Left hindlimb (tissue), 1 donor: ENCODE measurements at places on chromosomes 12 and 14.

GRCh38 chr12:59066445-59066844, 146.1 kb upstream of the LRIG3 start:
- DNase-seq = no peak

- no peak for DNase-seq
Observed at GRCh38 chr12:5705791-5706190, 239.3 kb downstream of the ANO2 start.

GRCh38 chr12:69509904-69510827, 40.0 kb downstream of the FRS2 start:
- no peak for DNase-seq

DNA sequence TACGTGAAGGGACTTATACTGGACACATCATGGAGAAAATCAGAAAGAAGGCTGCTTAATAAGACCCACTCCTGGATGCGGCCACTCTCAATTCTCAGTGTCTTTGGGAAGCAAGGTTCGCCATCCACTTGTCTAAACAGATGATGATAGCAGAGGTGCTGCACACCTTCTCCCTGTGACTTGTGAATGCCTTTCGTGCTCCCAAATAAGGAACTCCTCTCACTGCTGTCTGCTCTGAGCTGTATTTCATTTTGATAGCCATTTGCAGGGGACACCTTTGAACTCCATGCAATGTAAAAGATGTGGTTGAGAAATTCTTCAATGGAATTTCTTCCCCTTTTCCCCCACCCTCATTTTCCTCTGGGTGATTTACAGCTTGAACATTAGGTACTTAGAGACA, 11.6 kb downstream of the RMST start:
- DNase-seq = no peak

DNA sequence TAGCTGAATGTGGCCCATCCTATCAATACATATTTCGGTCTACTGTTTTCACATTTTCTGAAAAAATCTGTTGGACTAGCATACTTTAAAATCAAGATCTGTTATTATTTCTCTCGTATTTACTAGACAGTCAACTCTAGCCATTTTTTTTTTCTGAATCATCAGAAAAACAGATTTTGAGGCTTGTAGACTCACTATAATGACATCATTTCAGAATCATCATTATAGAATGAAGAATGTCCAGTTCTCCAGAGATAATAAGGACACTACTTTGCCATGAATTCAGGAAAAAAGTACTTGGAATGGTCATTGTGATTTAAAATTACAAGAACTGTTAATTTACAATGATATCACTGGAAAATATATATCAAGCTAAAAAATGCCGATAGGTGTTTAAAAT, 589.8 kb downstream of the KCNH5 start:
- DNase-seq = no peak

GRCh38 chr14:75303381-75303789, 24.8 kb downstream of the FOS start:
- DNase-seq = no peak

DNA sequence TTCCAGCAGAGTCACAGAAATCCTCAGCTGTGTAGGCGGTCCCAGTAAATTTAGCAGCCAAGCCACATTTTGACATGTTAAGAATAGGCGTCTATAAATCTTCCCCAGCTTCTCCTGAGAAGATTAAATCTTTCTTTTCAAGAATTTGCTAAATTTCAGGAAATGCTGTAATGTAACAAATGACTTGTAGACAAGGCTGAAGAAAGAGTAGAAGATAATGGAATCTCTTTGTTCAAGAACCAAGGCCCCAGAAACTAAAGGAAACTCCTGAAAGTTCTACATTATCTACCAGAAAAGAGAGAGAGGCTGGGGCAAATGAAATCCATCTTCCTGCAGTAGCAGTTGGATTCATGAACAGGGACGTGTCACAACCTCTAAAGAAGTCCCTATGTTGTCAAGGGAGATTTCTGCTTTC, 760.3 kb downstream of the NOVA1 start:
- DNase-seq = no peak

- no peak for DNase-seq
Observed at GRCh38 chr12:131290255-131290959, 336.7 kb downstream of the ADGRD1 start.

DNA sequence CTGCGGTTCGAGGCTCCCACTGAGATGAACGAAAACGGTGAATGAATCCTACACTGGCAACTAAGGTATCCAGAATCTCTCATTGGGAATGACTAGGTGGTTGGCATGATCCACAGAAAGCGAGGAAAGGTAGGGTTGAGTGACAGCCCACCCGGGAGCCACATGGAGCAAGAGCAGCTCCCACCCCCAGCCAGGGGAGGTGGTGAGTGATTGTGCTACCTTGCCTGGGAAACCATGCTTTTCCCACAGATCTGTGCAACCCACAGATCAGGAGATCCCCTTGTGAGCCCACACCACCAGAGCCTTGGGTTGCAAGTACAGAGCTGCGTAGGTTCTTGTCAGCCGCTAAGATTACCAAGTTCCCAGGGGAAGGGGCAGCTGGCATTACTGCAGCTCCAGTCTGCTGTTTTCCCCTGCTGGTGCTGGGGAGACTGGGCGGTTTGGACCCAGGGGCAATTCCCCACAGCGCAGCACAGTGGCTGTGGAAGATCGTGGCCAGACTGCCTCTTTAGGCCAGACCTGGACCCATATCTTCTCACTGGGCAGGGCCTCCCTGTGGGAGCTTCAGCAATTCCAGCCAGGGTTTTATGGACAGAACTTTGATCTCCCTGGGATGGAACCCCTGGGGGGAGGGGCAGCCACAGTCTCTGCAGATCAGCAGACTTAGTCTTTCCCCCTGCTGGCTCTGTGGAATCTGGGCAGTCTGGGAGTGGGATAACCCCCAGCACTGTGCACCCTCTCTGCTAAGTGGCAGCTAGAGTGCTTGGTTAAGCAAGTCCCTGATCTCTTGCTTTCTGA, 44.6 kb upstream of the PPP4R3A start:
- DNase-seq = no peak

DNA sequence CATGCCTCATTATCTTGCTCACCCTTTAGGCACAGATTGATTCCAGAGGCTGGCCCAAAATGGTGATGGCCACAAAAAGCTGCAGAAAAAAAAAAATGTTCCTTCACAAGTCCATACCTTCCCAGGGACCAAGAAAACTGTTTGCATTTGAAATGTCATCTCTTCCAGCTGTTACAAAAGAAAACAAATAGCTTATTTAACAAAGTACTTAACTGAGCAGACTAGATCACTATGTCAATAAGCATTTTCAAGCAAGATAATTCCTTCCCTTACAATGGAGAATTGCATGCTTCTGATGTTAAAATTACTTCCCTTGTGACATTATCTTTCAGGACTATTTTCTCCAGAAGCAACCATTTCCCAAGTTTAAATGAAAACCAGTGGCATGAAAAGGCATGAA, 377.9 kb upstream of the KITLG start:
- no peak for DNase-seq

GRCh38 chr14:75138492-75138891, 11.6 kb upstream of the NEK9 start:
- no peak for DNase-seq

DNA sequence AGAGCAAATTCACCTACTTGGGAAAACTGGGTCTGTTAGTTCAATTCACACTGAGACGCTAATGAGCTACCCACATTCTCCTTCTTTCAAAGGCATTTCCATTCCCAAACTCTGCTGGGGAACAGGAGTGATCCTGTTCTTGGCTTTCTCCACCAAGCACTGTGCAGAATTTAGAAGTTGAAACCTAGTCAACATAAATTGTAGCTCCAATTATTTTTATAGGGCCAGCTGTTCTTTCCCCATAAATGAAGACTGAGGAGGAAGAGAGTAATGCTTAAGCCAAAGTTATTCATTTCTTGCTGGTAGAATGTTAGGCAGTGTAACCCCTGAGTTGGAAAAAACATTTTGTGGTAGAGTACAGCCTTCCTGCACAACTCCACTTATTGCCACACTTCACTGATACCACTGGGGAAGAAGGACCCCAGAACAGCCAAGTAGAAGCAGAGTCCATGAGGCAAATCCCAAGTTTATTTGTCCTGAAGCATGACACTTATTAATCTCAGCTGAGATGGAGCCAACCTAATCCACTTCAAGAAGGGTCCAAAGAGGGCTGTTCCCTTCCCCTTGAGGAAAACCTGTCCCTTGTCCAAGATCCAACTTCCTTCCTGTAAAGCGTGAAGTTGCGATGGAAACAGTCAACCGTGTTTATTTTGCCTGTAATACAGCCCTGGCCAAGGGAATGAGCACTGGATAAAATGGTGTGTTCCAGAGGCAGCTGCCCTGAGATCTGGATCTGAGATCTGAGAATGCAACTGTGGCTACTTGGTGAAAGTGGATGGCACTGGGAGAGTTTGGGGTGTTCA, 151.8 kb downstream of the TBX5 start:
- peak; percentile 54 for DNase-seq

GRCh38 chr14:68874746-68875155, 81.9 kb upstream of the ZFP36L1 start:
- DNase-seq = no peak

GRCh38 chr12:126087692-126088091, 1022.5 kb downstream of the AACS start:
- DNase-seq = no peak

DNA sequence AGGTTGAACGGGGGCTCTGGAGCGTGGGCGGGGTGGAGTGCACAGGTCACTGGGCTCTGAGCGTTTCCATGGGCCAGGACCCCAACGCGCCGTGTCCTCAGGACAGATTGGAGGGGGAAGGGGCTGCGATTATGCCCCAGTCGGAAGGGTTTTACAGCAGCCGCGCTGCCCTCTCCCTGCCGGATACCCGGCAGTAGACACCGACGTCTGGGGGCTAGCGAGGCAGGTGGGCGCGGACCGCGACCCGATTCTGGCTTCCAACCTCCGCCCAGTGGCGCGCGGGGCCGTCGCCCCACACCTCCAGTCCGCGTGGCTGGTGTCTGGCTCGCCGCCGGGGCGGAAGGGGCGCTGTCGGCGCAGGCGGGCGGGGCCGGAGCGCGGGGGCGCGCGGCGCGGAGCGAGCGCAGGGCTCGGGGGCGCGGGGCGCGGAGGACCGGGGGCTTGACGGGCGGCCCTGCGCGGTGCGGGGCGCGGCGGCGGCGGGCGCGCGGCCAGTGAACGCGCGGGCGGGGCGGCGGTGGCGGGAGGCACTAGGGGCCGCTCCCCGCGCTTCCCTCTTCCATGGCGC, 2.4 kb upstream of the KIF26A start:
- DNase-seq = peak; percentile 32

DNA sequence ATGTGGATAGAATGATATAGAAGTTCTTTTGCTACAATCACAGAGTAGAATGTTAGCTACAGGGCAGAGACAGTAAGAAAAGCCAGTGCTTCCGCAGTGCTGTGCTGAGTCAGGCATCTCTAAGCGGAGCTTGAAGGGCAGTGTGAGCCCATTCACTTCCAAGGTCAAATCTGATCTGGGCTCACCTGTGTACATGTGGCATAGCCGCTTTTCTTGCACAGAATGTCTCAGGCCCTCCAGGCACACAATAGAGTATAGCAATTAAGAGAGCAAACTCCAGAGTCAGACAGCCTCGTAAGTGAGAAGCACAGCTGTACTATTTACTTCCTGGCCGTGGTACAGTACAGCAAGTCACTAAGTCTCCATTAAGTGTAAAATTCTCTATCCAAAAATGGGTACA, 26.8 kb downstream of the CORO1C start:
- no peak for DNase-seq

- DNase-seq = no peak
Observed at GRCh38 chr12:64194333-64195149, 27.6 kb downstream of the KICS2 start.

GRCh38 chr14:77674931-77675330, 32.9 kb downstream of the ALKBH1 start:
- no peak for DNase-seq

DNA sequence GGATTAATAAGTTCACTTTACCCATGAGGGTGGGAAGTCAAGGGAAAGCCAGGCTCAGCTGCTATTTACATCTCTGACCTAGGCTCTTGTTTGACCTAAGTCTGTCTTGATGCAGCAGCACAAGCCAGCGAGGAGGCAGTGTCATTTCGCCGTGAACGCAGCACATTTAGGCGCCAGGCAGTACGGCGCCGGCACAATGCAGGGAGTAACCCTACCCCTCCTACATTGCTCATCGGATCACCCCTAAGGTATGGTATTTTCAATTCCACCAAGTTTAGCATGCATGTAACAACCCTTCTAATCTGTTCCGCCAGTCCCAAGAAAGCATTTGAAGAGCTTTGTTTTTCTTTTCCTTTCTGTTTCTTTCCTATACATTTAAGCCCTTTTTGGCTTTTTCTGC, 81.2 kb downstream of the PCNX1 start:
- no peak for DNase-seq

DNA sequence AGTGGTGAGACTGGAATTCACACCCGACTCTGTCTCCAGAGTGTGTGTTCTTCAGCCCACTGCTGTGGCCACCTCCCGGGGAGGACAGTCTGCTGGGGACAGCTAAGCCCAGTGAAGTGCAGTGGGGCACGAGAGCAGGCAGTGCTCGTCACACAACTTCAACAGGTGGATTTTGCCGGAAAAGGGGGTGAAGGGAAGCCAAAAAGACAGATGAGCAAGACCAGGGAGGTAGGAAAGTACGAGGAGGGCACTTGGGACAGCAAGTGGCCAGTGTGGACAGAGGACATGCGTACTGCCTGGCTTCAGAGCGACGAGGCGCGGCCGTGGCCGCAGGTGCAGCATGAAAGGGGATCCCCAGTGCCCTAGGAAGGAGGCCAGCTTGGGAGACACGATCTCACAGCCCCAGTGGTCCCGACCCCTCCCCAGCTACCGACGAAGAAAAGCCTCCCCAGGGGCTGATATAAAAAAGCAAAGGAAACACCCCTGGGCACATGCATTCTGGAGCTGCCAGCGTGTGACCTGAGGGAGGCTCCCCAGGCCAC, 96.1 kb downstream of the FBXL14 start:
- no peak for DNase-seq

DNA sequence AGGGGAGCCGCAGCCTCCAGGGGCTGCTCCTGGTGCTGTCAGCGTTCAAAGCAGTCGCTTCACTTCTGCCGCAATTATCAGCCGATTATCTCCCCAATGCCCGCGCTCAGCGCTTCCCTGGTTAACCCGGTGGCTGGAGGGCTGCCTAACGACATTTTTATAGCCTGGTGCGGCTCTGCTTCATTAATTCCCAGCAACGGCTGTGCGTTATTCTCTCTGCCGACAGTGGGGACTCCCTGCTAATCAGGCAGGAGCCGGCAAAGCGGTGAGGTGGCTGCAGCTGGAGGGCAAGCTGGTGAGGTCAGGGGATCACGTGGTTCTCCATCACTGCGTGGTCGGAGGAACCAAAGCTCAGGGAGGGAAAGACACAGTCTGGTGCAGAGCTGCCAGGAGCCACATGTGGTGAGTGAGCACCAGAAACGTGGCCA, 62.9 kb downstream of the GLRX5 start:
- DNase-seq = no peak

GRCh38 chr14:100857233-100857922, 31.5 kb downstream of the MEG3 start:
- DNase-seq = no peak

GRCh38 chr14:32023540-32023939, 53.6 kb upstream of the ARHGAP5 start:
- no peak for DNase-seq

GRCh38 chr12:93916402-93916801, 232.0 kb upstream of the PLXNC1 start:
- DNase-seq = no peak
